Frontal cortex (tissue), 4 donors: ENCODE measurements at places on chromosomes 16 and 17. TPM values are rescaled to one million over a fixed set of nuclear protein-coding genes. Genes with fewer than 3 reads are reported as not detected.

GRCh38 chr17:80352991-80353665 lies 61.8 kb upstream of the ENDOV start:
- DNase-seq = no peak

GRCh38 chr16:66261826-66262225 lies 104.7 kb upstream of the CDH5 start:
- DNase-seq = no peak

DNA sequence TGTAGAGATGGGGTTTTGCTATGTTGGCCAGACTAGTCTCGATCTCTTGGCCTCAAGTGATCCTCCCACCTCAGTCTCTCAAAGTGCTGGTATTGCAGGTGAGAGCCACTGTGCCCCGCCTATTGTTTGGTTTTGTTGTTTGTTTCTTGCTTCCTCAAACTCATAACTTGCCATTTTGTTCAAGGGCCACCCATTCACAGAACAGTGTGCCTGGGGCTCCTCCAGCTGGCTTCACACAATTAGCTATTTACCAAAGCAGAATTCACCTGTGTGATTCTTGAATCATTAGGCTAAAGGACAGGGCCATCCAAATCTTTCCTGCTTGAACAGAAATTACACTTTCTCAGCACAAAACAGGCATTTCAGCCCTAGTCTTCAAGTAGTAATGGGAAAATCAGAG lies 7.2 kb downstream of the ABHD15 start:
- DNase-seq = no peak

GRCh38 chr16:29708917-29709600 lies 30.1 kb downstream of the QPRT start:
- DNase-seq = no peak

DNA sequence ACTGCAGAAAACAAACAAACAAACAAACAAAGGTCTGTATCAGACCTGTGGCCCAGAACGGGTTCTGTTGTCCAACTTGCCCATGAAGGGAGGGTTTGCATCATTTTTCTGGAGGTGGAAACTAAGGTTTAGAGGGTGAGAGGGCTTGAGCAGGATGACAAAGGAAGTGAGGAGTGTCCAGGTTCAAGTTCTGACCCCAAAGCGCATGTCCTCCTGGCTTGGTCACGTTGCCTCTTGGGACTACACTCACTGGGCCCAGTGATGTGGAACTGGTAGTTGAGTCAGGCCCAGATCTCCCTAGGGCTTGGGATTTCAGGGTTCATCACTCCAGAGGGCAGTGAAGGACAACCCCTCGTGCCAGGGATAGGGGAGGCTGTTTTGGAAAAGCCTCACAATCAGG lies 1.8 kb downstream of the SREBF1 start:
- no peak for DNase-seq

DNA sequence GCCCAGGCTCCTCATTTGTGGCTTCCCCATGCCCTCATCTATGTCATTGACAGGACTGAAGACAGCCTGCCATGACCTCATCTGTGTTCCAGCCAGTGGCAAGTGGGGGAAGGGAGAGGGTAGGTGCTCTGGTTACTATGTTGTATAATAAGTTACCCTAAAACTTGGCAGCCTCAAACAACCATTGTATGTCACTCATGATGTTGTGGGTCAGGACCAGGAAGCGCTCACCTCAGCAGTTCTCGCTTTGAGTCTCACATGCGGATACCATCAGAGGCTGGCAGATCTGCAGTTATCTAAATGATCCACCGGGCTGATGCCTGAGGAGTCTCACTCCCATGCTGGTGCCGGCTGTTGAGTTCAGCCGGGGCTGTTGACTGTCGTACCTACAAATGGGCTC lies 89.0 kb upstream of the TMEM97 start:
- DNase-seq = no peak

- no peak for DNase-seq
Measured at GRCh38 chr17:50917418-50917743, 51.2 kb upstream of the TOB1 start.

GRCh38 chr16:11386791-11387546 lies 41.7 kb downstream of the RMI2 start:
- DNase-seq = no peak

DNA sequence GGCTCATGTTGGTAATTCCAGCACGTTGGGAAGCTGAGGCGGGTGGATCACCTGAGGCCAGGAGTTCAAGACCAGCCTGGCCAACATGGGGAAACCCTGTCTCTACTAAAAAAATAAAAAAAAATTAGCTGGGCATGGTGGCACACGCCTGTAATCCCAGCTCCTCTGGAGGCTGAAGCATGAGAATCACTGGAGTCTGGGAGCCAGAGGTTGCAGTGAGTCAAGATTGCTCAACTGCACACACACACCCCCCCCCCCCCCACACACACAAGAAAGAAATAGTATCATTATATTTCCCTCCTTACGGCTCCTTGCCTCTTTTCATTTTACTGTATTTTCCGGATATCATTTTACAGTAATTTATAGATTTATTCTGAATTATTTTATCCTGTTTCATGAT lies 963.1 kb upstream of the GOT2 start:
- no peak for DNase-seq

DNA sequence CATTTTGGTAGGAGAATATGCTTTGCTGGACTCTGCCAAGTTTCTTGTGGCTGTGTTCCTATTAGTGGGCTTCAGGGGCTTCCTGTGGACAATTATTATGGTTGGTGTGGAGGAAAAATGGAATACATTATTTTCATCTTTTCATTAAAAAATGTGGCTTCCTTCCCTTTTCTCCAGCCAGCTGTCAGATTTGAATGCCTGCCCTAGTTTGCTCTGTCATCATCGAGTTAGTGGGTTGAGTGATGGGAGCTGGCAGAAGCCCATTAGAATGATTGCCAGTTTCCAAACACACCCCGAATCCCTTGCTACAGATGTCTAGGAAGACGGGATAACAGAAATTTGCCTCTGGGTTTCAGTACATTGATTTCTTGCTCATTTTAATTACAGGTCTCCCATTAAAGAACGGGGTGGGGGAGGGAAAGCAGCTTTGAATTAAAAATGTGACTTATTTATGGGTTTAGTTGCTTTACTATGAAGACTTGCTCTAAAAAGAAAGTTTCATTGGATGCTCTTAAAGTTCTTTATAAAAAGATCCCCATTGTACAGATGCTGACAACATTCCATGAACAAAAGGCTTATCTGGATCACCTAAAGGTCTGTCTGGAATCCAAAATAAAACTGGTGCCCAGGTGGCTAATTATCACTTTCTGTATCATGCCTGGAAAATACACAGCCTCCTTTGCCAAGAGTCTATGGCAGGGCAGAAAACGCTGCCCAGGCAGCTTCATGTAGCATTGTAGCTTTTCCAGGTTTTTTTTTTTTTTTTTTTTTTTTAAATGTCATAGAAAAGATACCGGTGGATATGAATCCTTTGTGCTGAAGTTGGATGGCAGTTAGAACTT lies 103.6 kb downstream of the PRKCA start:
- DNase-seq = no peak

DNA sequence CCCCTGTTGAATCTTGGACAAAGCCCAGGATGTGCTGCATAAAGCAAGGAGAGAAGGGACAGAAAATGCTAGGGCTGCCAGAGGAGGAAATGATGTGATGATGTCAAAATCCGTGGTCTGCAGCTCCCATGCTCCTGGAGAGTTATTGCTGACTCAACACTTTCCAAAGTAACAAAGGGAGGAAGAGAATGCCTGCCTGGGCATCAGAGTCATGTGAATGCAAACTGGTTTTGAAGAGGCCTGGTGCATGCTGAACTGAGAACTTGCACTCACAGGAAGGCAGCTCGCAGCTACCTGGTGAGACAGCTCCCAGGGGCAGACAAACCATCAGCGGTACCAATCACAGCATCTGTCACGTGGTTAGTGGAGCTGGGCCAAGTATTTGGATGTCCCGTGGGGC lies 2.8 kb downstream of the MARVELD3 start:
- no peak for DNase-seq

DNA sequence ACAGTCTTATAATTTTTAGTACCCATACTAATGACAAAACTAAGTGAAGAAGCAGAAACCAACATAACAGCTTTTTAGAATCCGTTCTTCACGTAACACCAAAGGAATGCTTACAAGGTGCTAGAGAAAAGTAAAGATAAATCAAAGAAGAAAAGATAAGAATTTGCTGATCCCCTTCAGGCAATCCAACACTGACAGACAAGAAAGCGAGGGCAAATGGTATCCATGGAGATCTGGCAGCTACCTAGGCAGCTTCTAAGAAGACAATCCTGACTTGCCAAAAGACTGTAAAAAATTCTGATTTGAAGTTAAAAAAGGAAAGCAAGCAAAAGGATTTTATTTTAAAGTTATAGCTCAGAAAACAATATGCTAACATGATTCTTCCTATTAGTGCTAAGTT lies 14.6 kb downstream of the BBS2 start:
- DNase-seq = no peak

DNA sequence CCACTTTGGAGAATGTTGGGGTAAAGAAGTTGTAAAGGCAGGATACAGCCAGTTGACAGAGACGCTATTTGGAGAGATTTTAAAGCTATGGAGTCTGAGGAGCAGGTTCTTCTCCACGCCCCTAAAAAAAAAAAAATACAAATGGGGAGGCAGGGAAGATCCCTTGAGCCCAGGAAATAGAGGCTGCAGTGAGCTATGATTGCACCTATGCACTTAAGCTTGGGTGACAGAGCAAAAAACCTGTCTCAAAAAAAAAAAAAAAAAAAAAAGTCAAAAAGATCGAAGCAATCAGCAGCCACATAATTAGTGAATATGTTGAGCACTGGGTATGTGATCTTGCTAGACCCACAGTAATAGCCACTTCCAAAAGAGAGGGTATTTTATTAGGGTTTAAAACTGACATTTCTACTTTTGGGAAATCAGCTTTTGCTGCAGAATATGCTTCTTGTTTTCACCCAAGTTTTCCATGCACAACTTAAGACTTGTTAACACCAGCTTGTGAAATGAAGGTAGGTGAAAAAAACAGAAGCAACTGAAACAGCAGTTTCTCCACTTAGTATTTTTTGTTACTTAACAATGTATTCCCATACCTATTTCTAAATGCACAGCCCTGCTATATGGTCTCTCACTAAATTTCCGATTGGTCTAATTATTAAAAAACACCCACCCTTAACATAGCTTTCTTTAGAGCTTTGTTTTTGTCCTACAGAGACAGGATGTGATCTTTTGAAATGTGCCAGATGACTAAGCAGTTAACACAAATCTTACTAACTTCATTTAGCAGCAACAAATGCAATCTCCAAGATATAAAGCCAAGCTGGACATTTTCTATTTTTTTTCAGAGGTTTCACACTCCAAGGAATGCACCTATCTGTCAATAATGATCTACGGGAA lies 2.5 kb upstream of the ARL6IP1 start:
- DNase-seq = no peak

GRCh38 chr16:4212934-4213296 lies 29.0 kb downstream of the SRL start:
- no peak for DNase-seq

DNA sequence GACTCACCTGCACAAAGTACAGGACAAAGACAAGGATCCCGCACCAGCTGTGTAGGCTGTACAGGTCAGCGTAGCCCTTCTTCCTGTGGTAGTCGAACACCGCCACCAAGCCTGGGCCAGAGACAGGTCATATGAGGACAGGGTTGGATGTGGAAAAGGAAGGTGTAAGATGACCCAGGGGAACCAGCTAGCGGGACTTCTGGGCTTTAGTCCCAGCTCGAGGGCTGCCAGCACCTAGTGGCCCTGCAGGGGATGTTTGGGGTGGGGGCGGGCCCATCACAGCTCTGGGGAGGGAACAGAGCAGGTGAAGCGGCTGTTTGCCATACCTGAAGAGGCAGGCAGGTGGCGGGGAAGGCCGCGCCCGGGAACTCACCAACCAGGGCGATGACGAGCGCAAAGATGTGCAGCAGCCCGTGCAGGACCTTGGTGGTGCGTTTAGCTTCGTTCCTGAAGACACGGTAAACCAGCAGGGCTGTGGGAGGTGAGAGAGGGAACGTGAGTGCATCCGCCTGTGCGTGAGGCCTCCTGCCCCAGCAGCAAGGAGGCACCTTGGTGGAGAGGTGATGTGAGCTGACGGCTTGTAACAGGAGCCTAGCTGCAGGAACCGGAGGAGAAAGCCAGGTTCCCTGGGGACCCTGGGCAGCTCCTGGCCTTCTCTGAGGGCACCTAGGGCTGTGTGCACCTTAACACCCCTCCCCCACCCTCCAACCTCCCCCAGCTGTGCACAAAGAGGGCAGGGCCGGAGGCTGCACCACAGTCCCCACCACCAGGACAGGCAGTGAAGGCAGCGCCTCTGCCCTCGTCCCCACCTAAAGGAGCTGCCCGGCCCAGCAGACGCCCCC lies 10.2 kb downstream of the CYB561 start:
- DNase-seq = no peak

GRCh38 chr16:48250520-48251278 lies 3.4 kb upstream of the ABCC11 start:
- DNase-seq = no peak

DNA sequence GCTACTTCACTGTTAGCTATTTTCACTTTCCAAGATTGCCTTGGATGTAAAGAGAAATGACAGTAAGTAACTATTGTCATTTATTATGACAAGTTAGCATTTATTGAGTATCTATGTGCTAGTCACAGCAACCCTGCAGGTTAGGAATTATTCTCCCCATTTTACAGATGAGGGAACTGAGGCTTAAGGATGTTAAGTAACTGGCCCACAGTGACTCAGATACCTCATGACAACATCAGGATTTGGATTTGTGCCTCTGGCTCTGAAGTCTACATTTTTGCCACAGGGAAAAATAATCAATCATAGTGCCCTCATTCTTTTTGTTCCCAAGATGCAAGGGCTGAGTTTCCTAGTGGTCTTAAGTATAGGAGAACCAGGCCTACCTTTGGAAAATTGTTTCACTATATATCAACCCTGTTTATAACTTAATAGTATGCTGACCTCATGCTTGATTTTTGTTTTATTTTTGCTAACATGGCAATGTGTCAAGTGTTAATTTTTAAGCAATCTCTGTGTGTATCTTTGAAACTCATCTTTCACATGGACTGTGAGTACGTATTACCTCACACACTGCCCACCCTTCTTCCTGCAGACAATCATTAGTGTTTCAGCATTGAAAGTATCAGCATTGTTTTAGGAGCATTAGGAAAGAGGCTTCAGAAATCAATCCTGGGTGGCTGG lies 105.0 kb downstream of the TANGO6 start:
- DNase-seq = no peak

- DNase-seq = no peak
Measured at GRCh38 chr17:63842173-63842539, 329 bp downstream of the SMARCD2 start.

DNA sequence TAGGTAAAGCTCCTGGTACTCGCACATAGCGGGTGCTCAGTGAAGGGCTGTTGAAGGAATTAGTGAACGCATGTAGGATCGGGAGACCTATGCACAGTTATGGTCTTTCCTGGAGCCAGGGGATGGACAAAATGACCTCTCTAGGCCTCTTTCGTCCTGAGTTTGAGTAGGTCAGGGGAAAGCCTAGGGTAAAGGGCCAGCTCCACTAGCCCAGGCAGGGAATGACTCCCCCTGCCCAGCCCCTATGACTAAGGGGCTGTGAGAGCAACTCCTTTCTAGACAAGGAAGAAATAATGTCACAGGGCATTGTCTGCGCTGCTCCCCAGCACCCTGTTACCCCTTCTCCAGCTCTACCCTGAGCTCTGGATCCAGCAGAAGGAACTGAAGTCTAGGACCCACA lies 24.6 kb upstream of the FMNL1 start:
- no peak for DNase-seq

- DNase-seq = no peak
Measured at GRCh38 chr16:68425498-68426346, 22.6 kb downstream of the SMPD3 start.

Gene ZDHHC1
- 1.2 TPM for total RNA-seq

Gene PGAP6
- total RNA-seq = 18.8 TPM

Gene SNRNP25
- 14.3 TPM for total RNA-seq

Gene NEUROD2
- total RNA-seq = 44.8 TPM

Gene KRTAP1-4
- not detected for total RNA-seq

Gene KIF2B
- total RNA-seq = not detected

Gene ELMO3
- total RNA-seq = 0.41 TPM

Gene MFAP4
- total RNA-seq = 0.82 TPM
